ENCODE measurements at places on chromosomes 7 and 10. TPM values are rescaled to one million over a fixed set of nuclear protein-coding genes. Genes with fewer than 3 reads are reported as not detected.

Gene LRMDA
- total RNA-seq = 0.96 TPM

Gene MMP21
- not detected for total RNA-seq

Gene SEPTIN7
- total RNA-seq = 171 TPM

Gene SPDYE16
- not detected for total RNA-seq

Gene TFPI2
- total RNA-seq = not detected

Gene RADIL
- 42.4 TPM for total RNA-seq

Gene ZPBP
- total RNA-seq = not detected

Gene TEX47
- not detected for total RNA-seq

Gene LEP
- not detected for total RNA-seq

Gene CEP55
- total RNA-seq = not detected

Gene OIT3
- total RNA-seq = not detected

Gene CYP3A5
- 0.43 TPM for total RNA-seq

Gene FEZF1
- not detected for total RNA-seq

Gene GPR26
- total RNA-seq = not detected

Gene PTN
- 10.4 TPM for total RNA-seq

Gene C10orf95
- not detected for total RNA-seq

Gene NPY
- not detected for total RNA-seq

Gene MAGI2
- 4.0 TPM for total RNA-seq

Gene ADGRA1
- not detected for total RNA-seq

Gene OR2A42
- not detected for total RNA-seq

Gene CCDC146
- 9.2 TPM for total RNA-seq

Gene MYH16
- not detected for total RNA-seq

Gene CALHM3
- not detected for total RNA-seq

Gene SRRM3
- 3.4 TPM for total RNA-seq

Gene FAM25C
- total RNA-seq = not detected

Gene OR6B1
- not detected for total RNA-seq

Gene ZNF37A
- total RNA-seq = 2.8 TPM

Gene AEBP1
- 1,349 TPM for total RNA-seq

Gene SEMA3C
- total RNA-seq = 16.6 TPM

Gene HYAL4
- not detected for total RNA-seq

Gene PRTFDC1
- total RNA-seq = 3.6 TPM

Gene ADAM8
- total RNA-seq = 21.4 TPM

Gene FZD1
- 39.1 TPM for total RNA-seq

Gene CRPPA
- not detected for total RNA-seq

Gene PNLIPRP3
- not detected for total RNA-seq

Gene PIP
- total RNA-seq = not detected

Gene ZNF117
- total RNA-seq = 6.4 TPM

Gene SLC18A2
- not detected for total RNA-seq

Gene FBXO24
- total RNA-seq = not detected

Gene ADAM12
- total RNA-seq = not detected

Gene GIMAP8
- total RNA-seq = 28.3 TPM

Gene TUBB8
- not detected for total RNA-seq

Gene AMPH
- 22.1 TPM for total RNA-seq

Gene PLEKHA8
- 4.8 TPM for total RNA-seq

Gene CPVL
- total RNA-seq = 15.2 TPM

Gene PAPOLB
- not detected for total RNA-seq
